ENCODE measurements at places on chromosomes 7 and 10.

DNA sequence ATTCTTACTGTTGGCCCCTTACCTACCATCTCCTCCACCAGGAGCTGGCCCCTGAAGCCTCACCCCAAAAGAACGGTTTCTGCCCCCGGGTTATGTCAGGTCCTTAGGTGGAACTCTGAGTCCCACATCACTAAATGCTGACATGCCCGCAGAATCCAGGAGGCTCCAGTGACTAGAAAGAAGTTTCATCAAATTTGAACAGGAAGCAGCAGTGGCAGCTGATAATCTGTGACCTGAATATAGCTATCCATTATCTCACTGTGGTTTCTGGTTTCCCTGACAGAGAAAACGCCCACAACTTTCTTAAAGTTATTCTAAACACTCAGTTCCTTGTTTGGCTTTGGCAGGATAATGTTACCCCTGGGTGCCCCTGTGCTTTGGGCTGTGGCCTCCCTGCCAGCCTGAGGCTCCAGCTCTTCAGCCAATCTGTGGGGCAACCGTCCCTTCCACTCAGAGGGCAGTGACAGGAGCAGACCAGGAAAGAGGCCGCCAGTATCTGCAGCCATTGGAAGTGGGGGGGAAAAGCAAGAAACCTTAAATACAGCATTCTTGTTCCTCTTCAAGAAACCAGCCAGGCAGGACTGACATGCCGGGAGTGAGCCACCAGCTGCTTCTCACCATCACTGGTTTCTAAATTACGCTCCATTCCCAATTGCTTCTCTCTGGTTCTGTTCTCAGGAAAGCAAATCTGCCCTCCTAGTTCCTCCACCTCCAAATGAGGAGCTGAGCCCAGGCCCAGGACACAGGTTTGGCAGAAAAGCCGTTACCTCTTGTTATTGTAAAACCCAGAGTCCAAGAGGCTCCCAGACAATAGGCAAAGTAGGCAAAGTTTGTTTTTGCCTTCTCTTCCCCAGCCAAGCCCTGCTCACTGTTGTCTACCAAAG lies 41.2 kb upstream of the VCL start:
- peak; percentile 68 for DNase-seq

DNA sequence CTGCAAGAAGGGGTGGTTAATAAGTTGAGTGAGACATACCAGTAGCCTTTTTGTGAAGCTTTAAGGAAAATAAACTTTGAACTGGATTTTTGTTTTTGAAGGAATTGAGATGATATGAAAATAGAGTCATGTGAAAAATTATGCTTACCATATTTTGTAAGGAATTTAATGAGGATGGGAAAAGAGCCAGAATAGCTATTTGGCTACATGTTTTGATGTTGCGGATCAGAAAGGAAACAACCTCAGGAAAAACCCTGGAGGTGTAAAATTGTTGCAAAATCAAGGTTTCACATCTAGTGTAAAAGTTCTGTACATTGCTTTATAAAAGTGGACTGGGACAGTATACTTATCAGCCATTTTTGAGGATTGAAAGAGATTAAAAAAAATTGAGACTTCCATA lies 15.0 kb downstream of the TBC1D12 start:
- DNase-seq = no peak

GRCh38 chr10:95796504-95796903 lies 40.5 kb downstream of the ENTPD1 start:
- DNase-seq = no peak

GRCh38 chr10:106304056-106304455 lies 860.5 kb downstream of the SORCS1 start:
- no peak for DNase-seq

GRCh38 chr10:69655124-69655867 lies 25.2 kb downstream of the FAM241B start:
- no peak for DNase-seq

DNA sequence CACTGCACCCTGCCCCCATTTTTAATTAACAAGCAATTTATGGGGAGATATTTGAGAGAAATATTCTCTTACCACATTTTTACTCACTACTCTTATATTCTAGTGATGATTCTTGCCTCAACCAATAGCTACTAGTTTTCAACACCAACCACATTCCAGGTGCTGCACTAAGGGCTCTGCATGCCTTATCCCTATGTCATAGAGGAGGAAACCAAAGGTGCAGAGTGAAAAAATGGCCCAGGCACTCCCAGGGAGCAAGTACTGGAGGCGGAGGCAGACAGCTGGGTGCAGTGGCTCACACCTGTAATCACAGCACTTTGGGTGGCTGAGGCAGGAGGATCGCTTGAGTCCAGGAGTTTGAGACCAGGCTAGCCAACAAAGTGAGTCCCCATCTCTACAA lies 35.5 kb upstream of the TPST1 start:
- no peak for DNase-seq

DNA sequence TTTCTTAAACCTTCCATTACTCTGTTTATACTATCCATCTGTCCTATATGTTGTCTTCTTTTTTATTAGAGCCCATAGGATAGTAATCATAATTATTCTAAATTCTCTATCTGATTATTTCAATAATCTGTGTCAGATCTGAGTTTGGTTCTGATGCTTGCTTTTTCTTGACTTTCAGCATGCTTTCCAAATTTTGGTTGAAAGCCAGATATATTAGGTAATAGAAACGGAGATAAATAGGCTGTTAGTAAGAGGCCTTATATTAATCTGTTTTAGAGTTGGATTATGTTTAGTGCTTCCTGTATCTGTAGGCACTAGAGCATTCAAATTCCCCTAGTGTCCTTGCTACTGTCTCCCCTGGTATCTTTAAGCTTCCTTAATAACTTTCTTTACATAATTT lies 939.9 kb upstream of the GHITM start:
- DNase-seq = no peak

GRCh38 chr7:136693166-136694119 lies 175.0 kb upstream of the CHRM2 start:
- no peak for DNase-seq

DNA sequence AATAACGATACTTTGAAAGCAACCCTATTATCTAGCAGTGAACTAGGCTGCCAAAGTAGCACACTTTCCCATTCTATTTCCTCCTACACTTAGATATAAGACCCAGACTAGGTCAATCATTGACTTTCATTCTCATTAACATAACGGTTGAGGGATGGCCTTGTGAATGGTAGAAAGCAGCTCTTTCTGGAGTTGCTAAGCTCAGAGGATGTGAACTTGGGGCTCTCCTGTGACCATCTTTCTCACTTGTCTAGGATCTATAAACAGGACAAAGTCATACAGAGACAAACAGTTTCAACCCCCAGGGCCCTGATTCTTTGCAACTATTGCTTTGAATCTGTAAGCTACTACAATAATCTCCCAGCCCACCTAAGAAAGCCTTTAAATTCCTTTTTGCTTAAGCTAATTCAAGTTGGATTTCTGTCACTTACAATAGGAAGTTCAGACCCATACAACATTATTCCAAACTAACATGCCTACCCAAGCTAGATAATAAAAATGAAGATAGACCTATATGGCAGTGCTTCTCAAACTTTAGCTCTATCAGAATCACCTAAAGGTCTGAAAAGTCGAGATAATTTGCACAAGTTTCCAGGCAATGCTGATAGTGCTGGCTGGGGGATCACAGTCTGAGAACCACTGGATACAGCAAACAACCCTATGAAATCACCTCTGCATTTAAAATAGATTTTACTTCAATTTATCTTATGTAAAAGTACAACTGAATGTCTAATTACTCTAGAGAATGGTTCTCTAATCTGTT lies 16.7 kb downstream of the P4HA1 start:
- DNase-seq = no peak

GRCh38 chr10:121848082-121848481 lies 79.7 kb downstream of the ATE1 start:
- DNase-seq = no peak

Measured in CD4-positive, alpha-beta T cell treated with Interleukin-4 for 4 hours (primary cell).